ENCODE measurements at places on chromosomes 13 and 19.

DNA sequence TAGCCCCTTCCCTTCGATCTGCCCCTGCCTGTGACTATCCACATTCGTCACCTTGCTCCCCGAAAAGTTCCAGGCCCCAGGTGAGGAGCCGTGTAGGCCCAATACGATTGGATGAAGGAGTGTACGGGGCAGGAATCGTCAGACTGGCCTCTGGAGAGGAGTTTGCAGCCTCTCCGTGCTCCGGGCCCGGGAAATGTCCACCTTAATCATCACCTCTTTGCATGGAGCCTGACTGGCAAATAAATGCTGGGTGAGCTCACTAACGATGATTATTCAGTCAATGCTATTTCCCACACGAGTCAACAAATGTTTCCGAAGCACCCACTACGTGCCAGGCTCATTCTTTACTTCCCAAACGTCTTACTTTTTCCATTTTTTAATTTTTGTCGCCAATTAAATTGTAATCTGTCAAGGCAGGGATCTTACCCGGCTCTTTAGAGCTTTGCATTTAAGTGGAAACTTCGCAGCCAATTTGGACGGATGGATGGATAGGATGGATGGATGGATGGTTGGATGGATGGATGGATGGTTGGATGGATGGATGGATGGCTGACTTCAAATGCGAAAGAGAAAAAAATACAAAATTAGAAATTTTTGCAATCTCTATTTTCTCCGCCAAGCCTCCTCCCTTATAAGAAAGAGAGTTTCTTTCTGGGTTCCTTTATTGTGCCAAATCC, 45.8 kb downstream of the TGDS start:
- no peak for DNase-seq
- H3K27me3 ChIP-seq = no peaks in the 10 kb centered on the region
- H3K36me3 ChIP-seq = no peaks in the 10 kb centered on the region
- H3K4me1 ChIP-seq = peaks cover 12% of the 10 kb centered on the region
- H3K27ac ChIP-seq = peak overlapping the region; percentile 85

GRCh38 chr19:14985133-14985532, 5.5 kb upstream of the SLC1A6 start:
- H3K27ac ChIP-seq = no peak overlapping the region
- peaks cover 24% of the 10 kb centered on the region for H3K27me3 ChIP-seq
- no peak for DNase-seq
- no peak overlapping the region for H3K4me3 ChIP-seq
- H3K4me1 ChIP-seq = no peaks in the 10 kb centered on the region

DNA sequence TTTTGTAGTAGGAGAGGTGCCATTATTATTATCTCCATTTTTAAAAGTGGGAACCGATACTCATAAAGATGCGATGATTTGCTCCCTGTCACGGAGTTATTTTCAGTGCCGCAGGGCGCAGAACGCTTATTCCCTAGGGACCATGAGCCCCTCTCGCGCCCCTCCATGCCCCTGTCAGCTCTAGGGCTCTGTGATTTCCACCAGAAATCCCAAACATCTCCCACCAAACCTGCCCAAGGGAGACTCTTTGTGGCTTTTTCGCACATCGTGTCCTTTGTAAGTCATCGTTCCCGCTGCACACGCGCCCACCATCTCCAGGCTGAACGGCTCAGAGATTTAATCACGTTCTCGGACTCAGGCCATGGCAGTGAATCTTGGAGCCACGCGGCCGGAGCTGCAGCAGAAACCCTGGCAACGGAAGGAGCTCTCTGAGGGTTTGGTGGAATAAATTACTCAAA, 105.1 kb downstream of the DNAJC15 start:
- DNase-seq = no peak
- no peak overlapping the region for H3K27ac ChIP-seq
- H3K27me3 ChIP-seq = peaks cover 10% of the 10 kb centered on the region
- H3K36me3 ChIP-seq = no peaks in the 10 kb centered on the region

- no peak overlapping the region for H3K27ac ChIP-seq
- peaks cover 7% of the 10 kb centered on the region for H3K4me1 ChIP-seq
- DNase-seq = no peak
- no peaks in the 10 kb centered on the region for H3K36me3 ChIP-seq
Measured at GRCh38 chr13:30936971-30937370, 4.5 kb downstream of the TEX26 start.

DNA sequence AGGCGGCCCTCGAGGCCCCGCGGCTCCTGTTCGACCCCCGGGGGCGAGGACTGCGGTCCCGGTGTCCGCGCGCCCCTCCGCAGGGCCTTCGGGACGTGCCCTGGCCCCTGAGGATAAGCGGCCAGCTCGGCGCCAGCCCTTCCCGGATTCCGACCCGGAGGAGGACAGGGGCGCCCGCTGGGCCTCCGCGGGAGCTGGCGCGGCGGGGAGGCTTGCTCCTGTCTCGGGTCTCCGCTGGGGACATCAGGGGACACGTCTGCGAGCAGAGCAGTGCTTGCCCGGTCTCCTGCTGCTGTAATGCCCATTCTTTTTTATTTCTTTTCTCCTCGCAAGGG, 829 bp downstream of the B3GLCT start:
- peak overlapping the region; percentile 73 for H3K4me3 ChIP-seq
- no peaks in the 10 kb centered on the region for H3K36me3 ChIP-seq
- H3K4me1 ChIP-seq = peaks cover 36% of the 10 kb centered on the region
- no peaks in the 10 kb centered on the region for H3K27me3 ChIP-seq
- DNase-seq = peak; percentile 80

DNA sequence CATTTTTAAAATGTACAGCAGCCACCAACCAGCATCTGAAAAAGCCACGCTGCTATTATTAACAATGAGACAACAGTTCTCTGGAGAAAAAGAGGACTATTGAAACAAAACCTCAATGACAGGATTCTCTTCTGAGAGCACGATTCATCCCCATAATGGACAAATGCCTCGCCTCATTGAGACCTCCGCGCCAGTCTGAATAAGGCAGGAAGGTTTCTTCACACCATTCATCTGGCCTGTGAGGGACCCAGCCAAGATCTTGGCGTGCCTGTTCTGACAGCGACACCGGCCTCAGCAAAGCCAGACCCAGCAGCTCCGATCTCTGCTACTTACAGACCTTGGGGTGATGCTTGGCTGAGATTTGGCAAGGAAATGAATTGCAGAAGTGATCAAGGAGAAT, 14.8 kb downstream of the SMIM7 start:
- H3K36me3 ChIP-seq = peaks cover 68% of the 10 kb centered on the region
- no peak for DNase-seq
- peaks cover 6% of the 10 kb centered on the region for H3K4me1 ChIP-seq
- no peaks in the 10 kb centered on the region for H3K27me3 ChIP-seq
- no peak overlapping the region for H3K27ac ChIP-seq

DNA sequence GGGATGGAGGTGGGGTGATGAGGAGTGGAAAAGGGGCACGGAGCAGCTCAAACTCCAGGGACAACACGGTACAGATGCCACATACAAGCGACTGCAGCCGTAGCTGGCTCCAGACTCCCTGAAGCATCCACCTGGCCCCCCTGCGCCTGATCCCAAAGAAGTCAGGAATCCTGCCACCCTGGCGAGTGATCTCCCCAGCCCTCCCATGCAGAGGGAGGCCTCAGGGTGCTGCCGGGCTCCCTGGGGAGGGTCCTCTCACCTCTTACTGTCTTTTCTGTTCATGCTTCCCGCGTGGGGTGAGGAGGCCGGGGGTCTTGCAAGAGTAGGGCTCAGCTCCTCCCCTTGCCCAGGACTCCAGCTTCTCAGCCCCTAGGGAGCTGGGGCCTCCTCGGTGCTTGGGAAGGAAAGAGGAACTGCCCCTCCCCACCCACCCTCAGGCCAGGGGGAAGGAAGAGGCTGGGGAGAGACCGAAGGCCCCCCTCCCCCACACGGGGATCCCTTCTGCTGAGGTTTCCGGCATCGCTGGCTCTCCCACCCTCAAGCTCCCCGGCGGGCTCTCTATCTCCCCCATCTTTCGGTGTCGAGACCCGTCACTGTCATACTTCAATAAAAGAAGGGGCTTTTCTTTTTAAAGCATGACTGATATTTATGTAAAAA, at the start of gene RASGRP4:
Gene RASGRP4, minus strand, starts transcription at position 410 of the 657 bp plus-strand sequence. Its CDS starts 128 bp downstream, at position 282.
- H3K27me3 ChIP-seq = peaks cover 14% of the 10 kb centered on the region
- H3K4me3 ChIP-seq = peak within 1 kb of the TSS; percentile 40
- H3K4me1 ChIP-seq = no peaks in the 10 kb centered on the region
- H3K27ac ChIP-seq = no peak within 1 kb of the TSS
- no peak for DNase-seq
- H3K36me3 ChIP-seq = no peaks in the 10 kb centered on the region

GRCh38 chr13:59689057-59689456, 474.7 kb downstream of the DIAPH3 start:
- H3K4me3 ChIP-seq = no peak overlapping the region
- no peaks in the 10 kb centered on the region for H3K4me1 ChIP-seq
- no peaks in the 10 kb centered on the region for H3K27me3 ChIP-seq
- DNase-seq = no peak
- no peak overlapping the region for H3K27ac ChIP-seq

GRCh38 chr19:38441657-38442348, 8.3 kb downstream of the RYR1 start:
- H3K4me3 ChIP-seq = no peak overlapping the region
- H3K36me3 ChIP-seq = no peaks in the 10 kb centered on the region
- peaks cover 9% of the 10 kb centered on the region for H3K27me3 ChIP-seq
- no peaks in the 10 kb centered on the region for H3K4me1 ChIP-seq
- H3K27ac ChIP-seq = no peak overlapping the region

DNA sequence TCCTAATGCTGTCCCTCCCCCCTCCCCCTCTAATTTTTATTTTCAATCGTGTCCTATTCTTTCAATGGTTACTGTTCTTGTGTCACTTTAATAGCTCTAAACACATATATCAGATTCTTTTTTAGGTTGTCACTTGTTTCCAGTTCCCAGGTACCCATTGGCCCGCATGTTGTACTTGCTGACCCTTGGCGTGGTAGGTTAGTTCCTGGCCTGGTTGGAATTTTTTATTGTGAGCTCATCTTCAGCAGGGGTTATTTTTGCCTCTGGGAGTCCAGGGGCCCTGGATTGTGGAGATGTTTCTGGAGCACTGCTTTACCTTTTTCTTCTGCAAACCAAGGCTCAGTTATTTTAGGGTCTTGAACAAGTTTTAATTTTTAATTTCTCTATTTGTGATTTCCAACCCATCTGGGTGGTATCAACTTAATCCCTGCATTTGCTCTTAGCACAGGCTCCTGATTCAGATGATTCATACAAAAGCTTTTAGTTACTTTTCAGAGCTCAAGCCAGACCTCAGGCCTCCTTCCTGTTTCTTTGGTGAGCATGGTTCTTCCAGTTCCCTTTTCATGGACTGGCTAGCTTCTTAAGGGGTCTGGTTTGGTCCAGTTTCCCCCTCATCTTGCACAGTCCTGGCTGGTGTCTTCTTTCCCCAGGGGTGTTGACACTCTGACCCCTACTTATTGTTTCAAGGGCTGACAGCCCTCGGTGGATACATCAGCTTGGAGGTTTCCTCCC, 220.5 kb downstream of the TM9SF2 start:
- no peaks in the 10 kb centered on the region for H3K4me1 ChIP-seq
- H3K27me3 ChIP-seq = no peaks in the 10 kb centered on the region
- DNase-seq = no peak
- no peak overlapping the region for H3K4me3 ChIP-seq
- no peak overlapping the region for H3K27ac ChIP-seq

GRCh38 chr13:23898101-23898500, 799 bp upstream of the C1QTNF9B start:
- no peak overlapping the region for H3K27ac ChIP-seq
- peaks cover 11% of the 10 kb centered on the region for H3K27me3 ChIP-seq
- DNase-seq = no peak
- H3K4me3 ChIP-seq = no peak overlapping the region
- peaks cover 2% of the 10 kb centered on the region for H3K4me1 ChIP-seq

GRCh38 chr13:106700439-106700838, 132.5 kb upstream of the ARGLU1 start:
- no peaks in the 10 kb centered on the region for H3K4me1 ChIP-seq
- no peaks in the 10 kb centered on the region for H3K36me3 ChIP-seq
- H3K27me3 ChIP-seq = no peaks in the 10 kb centered on the region
- DNase-seq = no peak

DNA sequence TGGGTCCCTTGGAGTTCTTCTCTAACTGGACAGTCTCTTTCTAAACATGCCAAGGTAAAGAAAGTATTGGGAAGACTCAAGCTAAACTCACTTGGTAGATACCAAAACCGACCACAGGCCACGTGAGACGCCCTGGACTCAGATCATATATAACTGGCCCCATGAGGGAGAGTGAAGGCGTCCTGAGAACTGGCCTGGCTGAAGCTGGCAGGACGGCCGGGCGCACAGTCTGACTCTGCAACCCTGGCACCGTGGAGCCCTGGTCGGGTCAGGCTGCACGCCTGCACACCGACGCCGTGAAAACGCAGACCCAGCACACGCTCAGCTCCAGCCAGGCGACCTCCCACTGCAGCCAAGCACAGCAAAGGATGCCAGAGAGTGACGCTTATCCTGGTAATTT, 122.5 kb upstream of the SPACA7 start:
- H3K4me3 ChIP-seq = no peak overlapping the region
- H3K27me3 ChIP-seq = peaks cover 17% of the 10 kb centered on the region
- H3K27ac ChIP-seq = no peak overlapping the region
- no peaks in the 10 kb centered on the region for H3K4me1 ChIP-seq

DNA sequence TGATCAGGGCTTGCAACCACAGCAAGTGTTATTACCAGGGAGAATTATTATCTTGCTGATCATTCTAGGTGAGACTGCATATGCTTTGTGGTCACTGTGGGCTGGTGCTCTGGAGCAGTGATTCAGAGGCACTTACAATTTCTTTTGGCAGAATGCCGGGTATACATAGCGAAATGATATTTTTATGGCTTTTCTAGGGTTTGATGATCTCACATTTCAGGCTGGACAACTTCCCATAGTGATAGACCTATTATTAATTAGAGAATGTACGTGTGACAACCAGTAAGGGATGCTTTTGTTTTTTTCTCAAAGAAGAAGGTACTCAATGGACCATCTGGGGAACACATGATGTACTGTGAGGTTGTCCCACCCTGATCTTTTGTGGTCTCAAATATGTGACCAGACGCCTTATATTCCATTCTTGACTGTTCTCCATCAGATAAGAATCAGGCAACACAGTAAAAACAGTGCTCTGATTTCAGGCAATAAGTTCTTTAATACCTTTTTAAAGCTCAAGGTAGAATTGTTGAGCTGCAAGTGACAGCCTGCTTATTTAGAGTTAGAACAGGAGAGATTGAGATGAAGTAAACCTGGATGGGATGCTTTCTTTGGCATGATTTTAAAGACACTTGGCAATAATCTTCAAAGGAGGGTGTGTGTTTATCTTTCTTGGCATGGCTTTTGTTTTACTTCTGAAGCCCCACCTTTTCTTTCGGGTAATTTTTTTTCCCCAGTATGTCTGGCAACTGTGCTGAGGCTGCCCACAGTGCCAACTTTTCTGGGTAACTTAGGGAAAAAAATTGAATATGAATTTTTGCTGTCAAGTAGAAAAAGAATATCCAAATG, 27.4 kb upstream of the SCEL start:
- peaks cover 19% of the 10 kb centered on the region for H3K4me1 ChIP-seq
- DNase-seq = no peak
- no peak overlapping the region for H3K27ac ChIP-seq
- no peaks in the 10 kb centered on the region for H3K27me3 ChIP-seq
- no peaks in the 10 kb centered on the region for H3K36me3 ChIP-seq
- no peak overlapping the region for H3K4me3 ChIP-seq

- no peak overlapping the region for H3K4me3 ChIP-seq
- DNase-seq = no peak
- H3K4me1 ChIP-seq = no peaks in the 10 kb centered on the region
Measured at GRCh38 chr13:27081893-27082679, 89.5 kb downstream of the USP12 start.

All from suprapubic skin (tissue), 4 donors.